A172 (cell line): ENCODE measurements at places on chromosomes 11 and 22. TPM values are rescaled to one million over a fixed set of nuclear protein-coding genes. Genes with fewer than 3 reads are reported as not detected.

DNA sequence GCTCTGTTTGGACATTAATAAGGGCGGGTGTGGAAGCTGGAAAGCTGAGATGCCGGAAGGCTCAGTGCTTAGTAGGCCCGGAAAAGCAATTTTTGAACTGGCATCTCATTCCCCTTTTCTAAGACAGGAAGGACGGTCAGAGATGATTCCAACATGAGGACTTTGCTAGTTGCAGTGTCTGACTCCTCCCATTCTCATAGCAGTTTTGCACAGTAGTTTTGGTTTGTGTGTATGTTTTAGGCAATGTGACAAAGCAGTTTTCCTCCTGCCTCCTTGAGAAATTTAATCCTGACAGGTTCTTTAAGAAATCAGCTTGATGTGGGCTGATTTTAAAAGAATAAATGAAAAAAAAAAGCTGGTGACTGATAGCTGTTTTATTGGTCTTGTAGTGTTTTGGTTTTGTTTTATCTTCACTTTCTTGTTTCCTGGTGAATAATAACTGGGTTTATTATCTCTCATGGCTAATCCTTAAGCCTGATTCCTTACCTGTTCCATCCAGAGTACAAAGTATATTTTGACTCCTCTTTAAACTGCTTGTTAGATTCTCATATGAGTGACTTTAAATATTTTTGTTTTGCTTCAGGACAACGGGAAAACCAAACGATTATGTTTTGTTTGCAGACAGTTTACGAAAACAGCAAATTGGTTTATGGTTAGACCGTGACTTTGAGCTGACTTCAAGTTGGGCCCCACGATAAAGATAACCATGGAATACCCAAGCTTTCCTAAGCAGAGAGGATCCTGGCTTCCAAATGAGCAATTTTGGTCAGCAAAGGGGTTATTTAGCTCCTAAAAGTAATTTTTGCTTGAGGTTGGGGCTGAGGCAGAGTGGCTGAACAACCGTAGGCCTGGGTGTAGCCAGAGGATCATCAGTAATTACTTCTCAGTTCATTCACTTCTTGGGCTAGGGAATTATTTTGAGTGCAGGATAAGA is 3.4 kb downstream of the PTPRJ start:
- DNase-seq = peak; percentile 72

DNA sequence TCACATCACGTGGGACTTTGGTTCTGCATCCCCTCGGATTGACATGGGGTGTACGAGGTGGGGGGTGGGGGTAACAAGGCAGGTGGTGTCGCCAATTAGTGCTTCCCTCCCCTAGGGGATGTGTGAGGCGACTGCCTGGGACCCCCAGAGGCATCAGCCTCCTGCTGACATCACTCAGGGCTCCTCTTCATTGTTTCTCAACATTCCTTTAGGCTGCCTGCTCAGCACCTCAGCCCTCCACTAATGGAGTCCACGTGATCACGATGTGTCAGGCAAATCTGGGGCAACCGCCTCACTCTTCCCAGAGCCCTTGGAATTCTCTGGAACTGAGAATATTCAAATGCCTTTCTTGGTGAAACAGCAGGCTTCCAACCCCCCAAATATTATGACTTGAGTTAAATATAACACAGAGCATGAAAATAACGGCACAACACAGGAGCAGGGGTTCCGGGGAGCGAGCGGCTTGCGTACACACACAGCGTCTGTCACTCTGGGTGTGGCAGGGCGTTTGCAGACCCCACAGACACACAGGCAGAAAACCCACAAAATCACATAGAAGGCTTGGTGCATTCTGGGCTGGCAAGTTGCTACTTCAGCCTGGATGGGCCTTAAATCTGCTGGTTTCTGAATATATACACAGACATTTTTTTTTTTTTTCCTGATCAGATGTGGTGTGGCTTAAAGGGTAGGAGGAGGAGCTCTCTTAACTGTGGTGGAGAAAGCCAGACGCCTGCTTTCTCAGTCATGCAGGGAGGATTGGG is 170.1 kb upstream of the CADM1 start:
- DNase-seq = no peak

DNA sequence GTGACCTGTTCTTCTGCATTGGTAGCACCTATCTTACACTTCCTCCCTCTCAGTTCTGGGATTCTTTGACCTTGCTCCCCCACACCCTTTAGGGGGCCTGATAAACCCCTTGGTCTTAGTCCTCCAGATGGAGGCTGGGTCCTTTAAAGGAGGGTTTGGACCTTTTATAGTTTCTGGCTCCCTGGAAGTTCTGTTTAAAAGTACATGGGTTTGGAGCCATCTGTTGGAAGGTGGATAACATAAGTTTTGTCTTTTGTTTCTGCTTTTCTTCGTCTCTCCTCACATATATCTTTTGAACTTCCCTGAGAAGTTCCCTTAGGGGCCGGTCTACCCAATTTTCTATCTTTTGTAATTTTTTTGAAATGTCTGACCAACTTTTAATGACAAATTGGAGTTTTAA is 17.9 kb upstream of the HYLS1 start:
- no peak for DNase-seq

The TRPM5 gene
- not detected in 2 replicates for total RNA-seq

- DNase-seq = no peak
Observed at GRCh38 chr22:31972180-31972579, 27.8 kb downstream of the YWHAH start.

The GGTLC2 gene
- not detected in 2 replicates for total RNA-seq

- DNase-seq = no peak
Observed at GRCh38 chr22:46374663-46375474, 39.4 kb downstream of the TRMU start.

GRCh38 chr11:76288166-76288980 is 82.1 kb upstream of the WNT11 start:
- DNase-seq = no peak

DNA sequence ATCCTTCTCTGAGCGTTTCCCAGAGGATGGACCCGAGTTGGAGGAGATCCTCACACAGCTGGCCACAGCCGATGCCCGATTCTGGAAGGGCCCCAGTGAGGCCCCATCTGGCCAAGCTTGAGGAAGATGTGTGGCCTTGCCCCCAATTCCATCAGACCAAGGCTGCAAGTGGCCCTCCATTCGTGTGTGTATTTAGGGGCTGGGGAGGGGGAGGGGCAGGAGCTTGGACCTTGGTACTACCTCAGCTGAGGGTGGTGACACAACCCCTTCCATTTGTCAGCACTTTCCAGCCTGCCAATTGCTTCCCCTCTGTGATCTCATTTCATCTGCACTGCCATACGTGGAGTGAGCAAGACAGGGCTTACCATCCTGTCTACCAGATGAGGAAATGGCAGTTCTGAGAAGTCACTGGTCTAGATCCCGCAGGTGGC is 1.3 kb upstream of the BBS1 start:
- DNase-seq = no peak

The NCR3LG1 gene
- total RNA-seq = 0.34 and 0.52 TPM in 2 replicates

The MCAT gene
- total RNA-seq = 18.0 and 18.8 TPM in 2 replicates

DNA sequence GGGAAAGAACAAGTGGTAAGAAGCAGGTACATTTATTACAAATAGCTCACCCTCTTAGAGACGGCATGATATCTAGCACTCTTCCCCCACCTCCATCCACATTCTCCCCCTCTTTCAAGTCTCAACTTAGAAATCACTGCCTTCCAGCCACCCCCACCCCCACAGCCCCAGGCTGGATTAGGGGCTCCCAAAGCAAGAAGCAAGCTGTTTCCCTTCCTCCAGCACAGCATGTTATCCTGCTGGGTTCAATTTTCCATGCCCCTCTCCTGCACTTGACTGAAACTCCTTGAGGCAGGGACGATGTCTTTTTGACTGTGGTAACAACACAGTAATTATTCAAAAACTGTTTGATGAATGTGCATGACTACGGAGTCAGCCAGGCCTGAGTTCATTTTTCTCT is 350.7 kb downstream of the LARGE1 start:
- DNase-seq = no peak

- DNase-seq = no peak
Observed at GRCh38 chr11:113287801-113288200, 26.6 kb upstream of the TTC12 start.

DNA sequence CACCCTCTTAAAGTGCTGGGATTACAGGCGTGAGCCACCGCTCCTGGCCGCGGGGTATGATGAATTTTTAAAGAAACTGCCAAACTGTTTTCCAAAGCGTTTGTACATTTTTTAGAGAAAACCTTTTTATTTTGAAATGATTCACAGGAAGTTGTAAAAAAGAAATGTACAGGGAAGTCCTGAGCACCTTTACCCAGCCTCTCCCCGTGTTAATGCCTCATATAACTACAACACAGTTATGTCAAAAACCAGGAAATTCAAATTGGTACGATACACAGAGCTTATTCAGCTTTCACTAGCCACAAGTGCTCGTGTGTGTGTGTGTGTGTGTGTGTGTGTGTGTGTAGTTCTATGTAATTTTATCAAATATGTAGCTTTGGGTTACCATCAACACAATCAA is 7.0 kb upstream of the FAM118A start:
- no peak for DNase-seq

- DNase-seq = peak; percentile 53
Observed at GRCh38 chr11:44680982-44681597, 45.7 kb upstream of the TSPAN18 start.

The BRD1 gene
- total RNA-seq = 8.0 and 11.1 TPM in 2 replicates

DNA sequence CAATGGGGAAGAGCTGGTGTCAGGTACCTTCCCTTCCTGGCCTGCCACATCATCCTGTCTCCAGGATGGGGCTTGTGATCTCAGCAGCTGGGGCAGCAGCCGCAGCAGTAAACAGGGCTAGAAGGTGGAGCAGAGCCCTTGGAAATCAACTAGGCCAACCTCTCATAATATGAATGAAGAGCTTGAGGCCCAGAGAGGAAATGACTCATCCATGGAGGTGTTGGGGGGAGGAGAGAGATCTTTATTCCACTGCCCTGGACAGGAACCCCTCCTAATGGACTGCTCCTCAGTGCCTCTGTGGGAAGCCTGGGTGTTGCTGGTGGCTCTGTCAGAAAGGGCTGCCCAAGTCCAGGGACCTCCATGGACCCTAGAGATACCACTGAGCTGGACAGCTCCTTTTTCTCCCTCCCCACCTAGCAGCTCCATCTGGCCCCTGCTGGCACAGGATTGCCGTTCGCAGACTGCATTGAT is 111.8 kb downstream of the OSBP2 start:
- DNase-seq = peak; percentile 93
